ENCODE measurements at places on chromosomes 12 and 14.

- DNase-seq, result peak; percentile 60
Measured at GRCh38 chr14:103688906-103689902, 26.0 kb downstream of the XRCC3 start.

DNA sequence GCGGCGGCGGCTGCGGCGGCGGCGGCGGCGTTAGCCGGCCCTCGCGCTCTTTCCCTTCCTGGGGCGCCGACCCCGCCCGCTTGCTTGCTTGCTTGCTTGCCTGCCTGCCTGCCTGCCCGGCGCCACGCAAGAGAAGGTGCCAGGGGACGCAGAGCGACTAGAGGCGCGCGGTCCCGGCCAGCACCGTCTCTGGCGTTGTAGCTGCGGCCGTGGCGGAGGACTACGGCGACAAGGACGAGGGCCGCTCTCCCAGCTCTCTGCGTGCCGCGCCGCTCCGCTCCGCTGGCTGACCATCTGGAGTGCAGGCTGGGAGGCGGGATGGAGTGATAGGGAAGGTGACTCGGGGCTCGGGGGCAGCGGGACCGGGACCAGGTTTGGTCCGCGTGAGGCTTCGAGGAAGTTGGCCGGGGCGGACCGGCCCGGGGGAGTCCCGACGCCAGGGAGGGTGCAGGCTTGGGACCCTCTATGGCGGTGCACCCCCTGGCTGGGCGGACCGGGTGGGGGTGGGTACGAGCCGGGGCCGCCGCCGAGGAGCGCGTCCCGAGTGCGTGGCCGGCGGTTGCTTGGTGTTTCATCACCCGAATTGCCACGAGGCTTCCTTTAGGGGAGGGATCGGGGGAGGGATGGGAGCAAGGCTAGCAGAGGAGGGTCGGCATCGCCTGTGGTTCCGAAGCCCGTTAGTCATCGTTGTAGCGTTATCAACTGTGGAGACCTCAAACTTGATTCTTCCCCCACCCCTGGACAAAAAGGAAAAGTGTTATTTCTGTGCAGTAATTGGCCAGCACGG, 471 bp downstream of the XPOT start:
- peak; percentile 81 for DNase-seq

DNA sequence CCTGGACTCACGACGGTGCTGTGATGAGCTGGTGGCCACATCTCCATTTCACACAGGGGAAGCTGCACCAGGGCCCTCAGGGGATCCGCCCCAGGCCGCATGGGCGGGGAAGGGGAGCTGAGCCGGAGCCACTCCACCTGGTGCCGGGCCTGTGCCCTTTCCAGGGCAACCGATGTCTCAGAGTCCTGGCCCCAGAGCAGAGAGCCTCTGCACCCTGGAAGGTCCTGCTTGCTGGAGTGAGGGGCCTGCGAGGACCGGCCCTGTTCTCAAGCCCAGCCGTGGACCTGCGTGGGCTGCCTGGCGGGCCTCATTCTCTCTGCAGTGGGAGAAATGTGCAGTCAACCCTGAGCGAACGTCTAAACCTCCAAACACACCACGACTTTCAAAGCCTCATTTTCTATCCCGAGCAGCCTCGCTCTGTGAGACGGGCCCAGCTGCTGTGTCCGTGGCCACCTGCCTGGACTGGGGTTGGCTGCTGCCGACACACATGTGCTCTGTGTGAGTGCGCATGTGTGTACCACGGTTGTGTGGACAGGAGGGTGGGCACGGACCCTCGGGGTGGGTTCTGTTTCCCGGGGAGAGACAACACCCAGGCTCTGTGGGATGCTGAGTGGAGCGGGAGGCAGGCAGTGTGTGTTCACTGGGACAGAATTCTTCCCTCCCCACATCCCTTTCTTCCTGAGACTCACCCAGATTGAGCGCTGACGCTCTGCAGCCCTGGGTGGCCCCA, 163.5 kb downstream of the KIF26A start:
- no peak for DNase-seq

- DNase-seq, result no peak
Measured at GRCh38 chr14:75626396-75626795, 34.3 kb downstream of the ERG28 start.

GRCh38 chr12:115199831-115200230, 515.9 kb upstream of the TBX3 start:
- DNase-seq, result no peak

GRCh38 chr12:114697243-114697716, 13.3 kb upstream of the TBX3 start:
- no peak for DNase-seq

DNA sequence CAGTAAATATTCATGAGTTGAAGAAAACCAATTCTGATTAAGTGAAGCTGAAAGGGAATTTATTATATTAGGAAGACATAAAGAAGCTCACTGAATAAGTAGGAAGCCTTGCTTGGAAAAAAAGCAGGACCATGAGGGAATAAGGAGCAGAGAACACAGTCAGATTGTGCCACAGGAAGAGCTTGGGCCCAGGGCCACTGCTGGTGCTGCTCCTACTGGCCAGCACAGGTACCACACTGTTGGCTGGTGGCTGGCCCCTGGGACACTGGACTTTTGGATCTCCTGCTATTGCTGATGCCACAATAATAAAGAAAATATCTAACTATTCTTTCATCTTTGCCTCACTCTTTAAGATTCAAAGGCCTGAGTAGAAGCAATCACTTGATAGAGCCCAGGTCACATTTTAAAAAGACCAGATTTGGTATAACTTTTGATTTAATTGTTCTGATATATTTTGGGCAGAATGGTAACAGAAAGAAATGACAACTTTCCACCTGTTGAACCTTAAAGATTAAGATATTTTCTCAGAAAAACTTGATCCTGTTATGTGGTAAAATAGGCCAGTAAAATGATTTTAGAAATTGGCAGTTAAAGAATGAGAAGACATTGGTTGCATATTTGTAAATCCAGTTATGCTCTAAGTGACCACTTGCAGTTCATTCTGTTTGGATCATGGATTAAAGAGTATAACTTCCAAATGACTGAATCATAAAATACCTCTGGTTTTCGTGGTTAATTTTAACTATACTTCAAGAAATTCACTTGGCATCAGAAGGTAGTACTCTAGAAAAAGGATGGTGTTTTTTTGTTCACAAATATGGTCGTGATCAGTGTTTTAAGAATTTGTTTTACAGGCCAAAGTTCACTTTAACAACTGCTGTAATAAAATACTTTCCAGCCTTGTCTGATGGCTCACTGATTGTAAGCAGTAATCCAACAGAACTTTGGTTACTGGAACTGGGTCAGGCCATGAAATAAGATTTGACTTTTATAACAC, 68.3 kb downstream of the DERA start:
- DNase-seq, result no peak

DNA sequence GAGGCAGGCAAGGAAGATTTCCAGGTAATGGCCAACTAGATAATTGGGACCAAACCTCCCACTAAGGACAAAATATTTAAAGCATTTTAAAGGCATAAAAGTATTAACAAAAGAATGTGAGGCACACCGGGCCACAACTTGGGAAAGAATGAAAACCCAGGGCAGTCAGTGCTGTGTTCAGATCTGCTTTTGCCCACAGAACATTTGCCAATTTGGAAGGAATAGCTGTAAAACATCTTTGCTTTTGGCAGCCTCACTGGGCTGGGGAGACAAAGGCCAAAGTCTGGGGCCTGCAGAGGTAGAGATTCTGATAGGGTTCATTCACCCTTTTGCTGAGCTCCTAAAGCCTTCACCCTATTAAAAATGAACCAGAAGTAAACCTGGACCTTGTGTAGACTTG, 82.3 kb downstream of the SYNE3 start:
- DNase-seq, result no peak

DNA sequence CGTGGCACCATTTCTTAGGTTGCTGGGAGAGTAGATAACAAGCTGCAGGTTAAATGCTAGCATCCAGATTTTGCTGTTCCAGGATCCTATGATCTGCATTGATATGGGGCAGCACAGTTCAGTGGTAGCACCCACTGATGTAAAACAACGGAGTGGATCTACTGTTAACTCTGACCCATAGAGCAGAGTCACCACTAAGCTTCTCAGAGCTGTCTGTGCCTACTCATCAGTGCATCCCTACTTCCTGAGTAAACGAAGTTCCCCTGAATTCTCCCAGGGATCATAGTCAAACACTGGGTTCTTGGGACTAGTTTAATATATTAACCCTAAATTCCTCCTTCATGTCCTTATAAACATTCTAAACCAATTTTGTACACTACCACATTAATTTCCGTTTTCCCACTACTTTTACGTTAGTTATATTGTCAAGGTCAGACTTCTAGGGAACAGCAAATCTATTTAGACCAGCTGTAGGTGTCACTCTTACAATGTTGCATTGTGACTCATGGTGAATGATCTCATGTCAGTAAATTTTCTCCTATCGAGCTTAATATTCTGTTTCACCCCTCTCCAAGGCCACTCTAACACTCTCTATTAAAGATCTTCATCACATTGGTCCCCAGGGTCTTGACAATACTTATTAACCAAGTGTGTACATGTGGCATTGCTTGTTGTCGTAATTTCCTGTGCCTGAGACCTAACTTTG, 10.3 kb downstream of the RERGL start:
- no peak for DNase-seq

- no peak for DNase-seq
Measured at GRCh38 chr12:90124914-90125313, 416.3 kb upstream of the ATP2B1 start.

DNA sequence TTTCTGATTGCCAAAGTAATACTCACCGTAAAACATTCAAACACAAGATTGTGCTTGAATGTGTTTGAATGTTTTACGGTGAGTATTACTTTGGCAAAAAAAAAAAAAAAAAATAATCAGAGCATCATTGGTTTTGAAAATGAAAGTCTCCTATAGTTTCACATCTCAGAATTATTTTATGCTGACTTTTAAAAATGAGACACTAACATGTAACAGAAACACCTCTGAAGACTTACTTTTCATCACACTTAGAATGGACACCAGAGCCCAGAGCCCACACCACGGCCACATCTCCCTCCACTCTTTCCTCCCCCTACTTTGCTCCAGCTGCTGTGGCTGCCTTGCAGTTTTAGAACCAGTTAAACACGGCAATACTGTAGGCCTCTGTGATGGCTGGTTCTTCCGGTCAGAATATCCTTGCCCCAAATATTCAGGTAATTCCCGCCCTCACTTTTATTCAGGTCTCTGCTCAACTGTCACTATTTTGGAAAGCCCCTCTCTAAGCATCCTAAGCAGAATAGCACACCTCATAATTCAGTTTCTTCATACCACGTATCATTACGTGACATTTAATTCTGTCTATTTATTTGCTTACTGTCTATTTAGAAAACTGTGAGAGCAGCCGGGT, 138.9 kb upstream of the MAX start:
- DNase-seq, result no peak

DNA sequence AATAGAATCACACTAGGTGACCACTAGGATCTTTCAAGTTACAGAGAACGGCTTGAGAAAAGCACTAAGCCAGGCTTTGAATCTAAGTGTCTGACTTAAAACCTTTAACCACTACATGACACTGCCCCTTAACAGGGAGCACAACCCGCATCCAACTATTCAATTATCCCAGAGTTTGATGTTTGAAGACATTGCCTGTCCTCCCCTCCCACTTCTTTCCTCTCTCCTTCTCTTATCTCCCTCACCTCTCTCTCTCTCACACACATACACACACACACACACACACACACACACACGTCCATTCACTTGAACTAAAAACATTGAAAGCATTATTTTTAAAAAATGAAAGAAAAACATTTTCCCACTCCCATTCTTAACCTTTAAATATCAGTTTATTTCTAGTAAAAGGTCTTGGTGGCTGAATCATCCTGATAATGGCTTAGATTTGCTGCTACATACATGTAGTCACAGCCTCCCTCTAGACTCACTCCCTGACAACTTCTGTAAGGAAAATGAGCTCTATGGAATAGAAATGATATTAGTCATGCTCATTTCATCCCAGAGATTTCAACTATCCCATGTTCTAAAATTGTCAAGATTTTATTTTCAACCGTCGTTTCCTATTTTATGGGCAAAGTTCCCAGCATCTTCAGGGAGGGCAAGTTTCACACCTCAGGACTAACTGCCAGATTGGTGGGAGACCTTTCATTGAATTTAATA, 53.5 kb upstream of the RAP1B start:
- DNase-seq, result no peak

GRCh38 chr12:82874945-82875344, 188.2 kb downstream of the TMTC2 start:
- DNase-seq, result peak; percentile 15

DNA sequence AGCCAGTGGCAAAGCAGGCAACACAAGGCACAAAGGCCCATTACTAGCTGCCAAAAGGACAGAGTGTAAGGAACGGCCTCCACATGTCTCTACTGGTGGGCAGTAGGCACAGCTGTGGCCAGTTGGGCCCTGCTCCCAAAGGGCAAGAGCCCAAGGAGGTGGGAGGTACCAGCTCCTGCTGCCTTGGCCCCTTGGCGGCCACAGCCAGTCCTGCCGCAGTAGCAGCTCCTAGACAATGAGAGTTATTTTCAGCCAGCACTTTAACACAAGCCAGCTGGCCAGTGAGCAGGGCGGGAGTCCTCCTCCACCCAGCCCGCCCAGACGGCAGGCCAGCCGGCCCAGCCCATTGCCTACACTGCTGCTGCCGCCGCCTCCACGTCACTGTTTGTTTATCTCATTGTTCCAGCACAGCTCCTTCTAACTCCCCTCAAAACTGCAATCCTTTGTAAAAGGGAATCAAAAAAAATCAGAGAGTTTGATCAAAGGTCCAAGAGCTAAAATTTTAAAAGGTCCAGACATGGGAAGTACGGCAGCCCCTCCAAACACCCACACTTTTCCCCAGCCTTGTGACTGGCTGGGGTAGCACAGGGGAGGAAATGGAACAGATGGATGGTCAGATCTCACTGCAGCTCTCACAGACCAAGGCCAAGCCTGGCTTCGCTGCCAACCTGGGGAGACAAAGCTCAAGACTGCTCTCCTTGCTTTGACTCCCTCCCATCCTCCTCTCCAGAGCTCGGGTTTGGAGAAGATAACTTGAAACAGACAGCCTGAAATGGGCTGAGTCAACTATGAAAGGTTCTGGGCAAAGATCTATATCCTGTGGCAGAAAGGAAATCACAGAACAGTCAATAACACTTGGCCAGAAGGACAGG, 33.5 kb downstream of the FMNL3 start:
- DNase-seq, result peak; percentile 95

DNA sequence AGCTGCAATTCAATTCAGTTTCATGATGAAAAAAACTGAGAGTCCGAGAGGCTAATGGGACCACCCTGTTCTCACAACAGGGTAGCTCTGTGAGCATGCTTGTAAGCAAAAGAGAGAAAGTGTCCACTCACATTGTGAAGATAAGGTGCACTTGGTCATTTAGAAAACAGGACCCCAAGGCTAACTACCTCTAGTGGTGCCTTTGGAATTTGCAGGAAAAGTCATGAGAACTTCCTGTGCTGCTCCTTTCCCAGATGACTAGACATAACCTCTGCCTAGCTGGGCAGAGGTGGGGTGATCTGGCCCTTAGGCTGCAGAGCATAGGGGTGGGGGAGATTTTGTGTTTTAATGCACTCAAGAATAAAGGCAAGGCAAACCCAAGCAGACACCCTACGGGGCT, 118.9 kb downstream of the STAB2 start:
- DNase-seq, result no peak

DNA sequence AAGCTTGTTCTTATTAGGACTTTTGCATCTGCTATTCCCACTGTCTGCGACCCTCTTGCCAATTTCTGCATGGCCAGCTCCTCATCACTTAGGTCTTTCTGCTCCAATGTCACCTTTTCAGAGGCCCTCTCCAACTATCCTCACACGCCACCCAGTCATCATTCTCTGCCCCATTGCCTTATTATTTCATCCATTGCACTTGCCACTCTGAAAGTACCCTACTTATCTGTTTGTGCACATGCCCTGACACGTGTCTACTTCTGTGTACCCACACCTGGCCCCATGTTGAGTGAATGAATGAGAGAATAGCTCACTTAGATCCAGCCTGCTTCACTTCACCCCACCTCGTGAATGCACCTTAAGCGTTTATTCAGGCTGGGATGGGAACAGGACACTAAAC, 218.7 kb upstream of the TBX3 start:
- DNase-seq, result no peak

All from hypothalamus (tissue), 51 donors.